Stimulated activated CD8-positive, alpha-beta memory T cell treated with anti-CD3 and anti-CD28 coated beads, Interleukin-4, amount 100 ng/mL, for 4 hours (primary cell): ENCODE measurements at places on chromosomes 6 and 20.

DNA sequence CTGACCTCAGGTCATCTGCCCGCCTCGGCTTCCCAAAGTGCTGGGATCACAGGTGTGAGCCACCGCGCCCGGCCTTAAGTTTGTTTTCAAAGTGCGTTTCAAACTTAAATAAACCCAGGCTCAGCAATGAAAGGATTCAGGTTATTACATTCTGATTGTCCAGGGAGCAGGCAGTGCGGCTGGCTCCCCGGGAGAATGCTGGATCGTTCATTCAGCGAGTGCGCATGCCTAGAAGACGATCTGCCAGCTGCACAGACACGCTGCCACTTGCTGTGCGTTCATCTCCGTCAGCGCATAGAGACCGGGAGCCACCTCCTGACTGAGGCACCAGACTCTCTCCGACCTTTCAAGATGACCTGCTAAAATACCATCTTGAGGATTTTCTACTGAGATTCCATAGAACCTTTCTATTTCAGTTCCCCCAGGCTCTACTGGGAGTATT is 163.9 kb upstream of the ZNF217 start:
- no peak for DNase-seq

DNA sequence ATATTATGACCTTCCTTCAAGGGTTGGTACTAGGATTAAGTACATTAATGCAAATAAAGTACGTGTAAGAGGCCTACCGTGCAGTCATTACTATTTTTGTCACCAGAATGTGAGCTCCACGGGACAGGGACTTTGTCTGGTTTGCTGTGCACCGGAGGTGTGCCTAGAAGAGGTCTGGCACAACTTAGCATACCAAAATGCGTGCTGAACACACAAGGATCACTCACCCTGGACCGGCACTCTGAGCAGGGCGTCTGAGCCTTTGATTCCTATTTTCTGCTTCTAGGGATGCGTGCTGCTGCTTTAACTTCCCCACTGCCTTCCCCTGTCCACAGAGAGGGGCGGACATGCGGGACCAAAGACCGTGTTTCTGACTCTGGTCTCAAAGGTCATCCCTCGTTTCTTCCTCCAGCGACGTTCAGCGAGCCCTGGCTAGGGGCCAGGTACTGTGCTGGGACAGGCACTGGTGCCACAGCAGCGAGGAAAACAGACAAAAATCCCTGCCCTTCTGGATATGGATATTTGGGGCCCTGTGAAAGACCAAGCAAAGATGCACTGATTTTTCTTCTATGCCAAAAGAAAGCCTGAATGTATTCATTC is 222.7 kb downstream of the BMP7 start:
- DNase-seq = no peak

GRCh38 chr6:85678026-85678601 is 35.4 kb upstream of the SYNCRIP start:
- DNase-seq = no peak

DNA sequence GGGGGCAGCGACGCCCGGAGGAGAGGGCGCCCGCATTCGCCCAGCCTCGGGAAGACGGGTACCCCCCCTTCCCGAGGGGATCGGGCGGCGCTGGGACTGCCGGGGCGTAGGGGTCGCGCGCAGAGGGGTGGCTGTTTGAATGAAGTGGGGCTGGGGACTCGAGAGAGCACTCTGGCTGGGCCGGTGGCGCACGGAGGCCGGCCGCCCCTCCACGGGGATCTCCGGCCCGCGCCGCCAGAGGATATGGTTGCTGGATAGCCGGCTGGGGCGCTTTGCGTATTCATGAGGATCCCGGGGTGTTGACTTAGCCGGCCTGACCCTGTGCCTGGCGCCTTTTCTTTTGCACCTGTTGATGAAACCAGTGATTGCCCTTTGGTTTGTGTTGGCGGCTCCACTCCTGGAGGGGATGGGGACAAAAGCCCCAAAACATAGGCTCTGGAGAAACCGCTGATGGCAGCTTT is 469 bp downstream of the SYNJ2 start:
- no peak for DNase-seq

- no peak for DNase-seq
Observed at GRCh38 chr20:59078231-59078630, 35.6 kb upstream of the PRELID3B start.
